ENCODE measurements at places on chromosomes 7 and 10.

- DNase-seq, result no peak
These were observed 294.4 kb upstream of the MYO3A start for GRCh38 chr10:25639646-25640045.

DNA sequence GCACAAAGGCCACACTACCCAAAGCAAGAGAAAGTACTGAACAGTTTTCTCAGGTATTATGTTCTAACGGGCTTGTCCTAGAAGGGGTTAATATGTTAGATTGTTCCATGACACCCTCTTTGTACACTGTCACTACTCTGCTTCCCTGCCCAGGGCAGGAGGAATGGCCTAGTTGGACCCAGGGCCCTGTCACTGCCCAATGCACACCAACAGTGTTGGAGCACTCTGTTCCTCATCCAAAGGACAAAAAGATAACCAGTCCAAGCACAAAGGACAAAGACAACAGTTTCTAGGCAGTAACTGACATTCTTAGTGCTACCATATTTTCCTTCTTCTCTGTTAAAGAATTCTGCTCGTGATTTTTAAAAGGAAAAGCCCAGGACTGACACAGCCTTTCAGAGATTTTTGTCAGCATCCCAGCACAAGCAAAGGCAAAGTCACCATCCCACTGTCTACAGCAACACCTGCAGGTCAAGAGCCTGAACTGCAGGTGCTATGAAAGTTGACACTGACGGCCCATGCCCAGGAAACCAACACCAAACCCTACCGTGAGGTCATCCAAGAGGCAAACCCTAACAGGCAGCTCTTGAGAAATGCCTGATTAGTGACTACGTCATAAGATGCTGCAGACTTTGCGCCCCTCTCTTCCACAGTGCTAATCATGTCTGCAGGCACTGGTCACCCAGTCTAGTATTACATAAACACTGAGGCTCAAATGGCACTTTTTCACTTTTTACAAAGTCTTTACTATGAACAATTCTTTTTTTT lies 13.2 kb downstream of the NUDCD3 start:
- DNase-seq, result peak; percentile 34

- no peak for DNase-seq
These were observed 643.2 kb downstream of the PHTF2 start for GRCh38 chr7:78441737-78442136.

GRCh38 chr7:132846086-132846485 lies 235.8 kb downstream of the CHCHD3 start:
- DNase-seq, result no peak

DNA sequence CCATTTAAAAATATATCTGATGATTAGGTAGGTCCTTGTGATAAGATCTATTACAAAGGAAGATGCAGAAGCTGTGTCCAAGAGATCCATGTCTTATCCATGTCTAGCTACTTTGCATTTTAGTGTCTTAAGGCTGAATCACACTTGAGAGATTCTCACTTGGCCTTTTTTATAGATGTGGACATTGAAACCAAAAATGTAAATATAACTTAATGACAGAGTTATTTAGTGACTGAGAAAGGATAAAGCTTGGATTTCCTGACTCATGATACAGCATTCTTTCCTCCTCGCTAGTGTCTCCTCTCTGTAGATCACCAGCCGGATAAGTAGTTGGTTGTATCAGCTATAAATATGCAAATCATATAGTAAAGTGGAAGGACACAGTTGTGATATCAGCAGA lies 23.3 kb downstream of the INHBA start:
- no peak for DNase-seq

DNA sequence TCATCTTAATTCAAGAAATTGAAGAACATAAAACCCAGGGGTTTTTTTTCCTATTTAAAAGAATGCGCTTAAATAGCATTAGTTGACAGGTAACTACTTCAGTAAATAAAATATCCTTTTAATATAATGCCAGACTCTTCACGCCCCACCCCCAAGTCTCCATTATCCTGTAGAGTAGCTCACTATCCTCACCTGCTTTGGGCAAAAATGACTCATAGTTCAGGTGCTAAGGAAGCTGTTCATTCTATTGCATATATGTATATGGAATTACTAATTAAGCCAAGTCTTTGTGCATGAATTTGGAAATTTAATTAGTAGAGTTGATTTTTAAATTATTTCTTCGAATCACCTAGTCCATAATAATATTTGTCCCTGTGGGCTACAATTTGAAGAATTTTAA lies 656.8 kb upstream of the ANKRD30A start:
- no peak for DNase-seq

- DNase-seq, result no peak
These were observed 33.4 kb upstream of the HGF start for GRCh38 chr7:81803267-81803666.

- no peak for DNase-seq
These were observed 45.8 kb upstream of the PRSS58 start for GRCh38 chr7:142303650-142304049.

DNA sequence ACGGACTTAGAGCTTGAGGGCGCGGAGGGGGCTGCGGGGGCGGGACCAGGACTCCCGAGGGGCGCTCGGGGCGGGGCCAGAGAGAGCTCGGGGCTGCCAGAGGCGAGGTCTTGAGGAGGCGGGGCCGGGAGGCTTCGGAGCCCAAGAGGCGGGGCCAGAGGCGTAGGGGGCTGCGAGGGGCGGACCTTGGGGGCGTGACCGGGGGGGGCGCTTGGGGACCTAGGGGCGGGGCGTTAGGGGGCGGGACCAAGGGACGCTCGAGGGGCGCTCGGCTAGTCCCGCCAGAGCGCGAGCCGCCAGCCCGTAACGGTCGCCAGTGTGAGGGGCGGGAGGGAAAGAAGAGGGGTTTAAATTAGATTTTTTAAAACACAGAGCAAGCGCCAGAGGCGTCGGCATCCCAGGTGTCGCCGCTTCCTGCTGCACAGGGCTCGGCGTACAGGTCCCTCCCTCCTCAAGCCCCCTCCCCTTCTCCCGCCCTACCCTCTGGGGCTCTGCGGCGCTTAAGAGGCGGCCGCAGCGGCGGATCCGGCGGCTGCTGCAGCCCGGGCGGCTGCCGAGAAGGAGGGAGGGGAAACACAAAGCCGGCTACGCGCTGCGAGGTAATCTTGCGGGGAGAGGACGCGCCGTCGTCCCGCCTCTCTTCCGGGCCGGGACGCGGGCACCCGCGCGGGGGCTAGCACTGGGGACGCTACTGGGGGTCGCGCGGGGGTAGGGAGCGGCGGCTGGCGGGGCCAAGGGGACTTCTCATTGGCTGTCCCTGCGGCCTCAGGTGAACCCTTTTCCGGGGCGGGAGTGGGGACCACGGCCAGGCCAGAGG lies at the start of gene ADD3:
Gene ADD3 (plus strand): TSS at position 284 of the 817 bp plus-strand sequence. CDS start 92,670 bp downstream, outside the sequence.
- DNase-seq, result peak; percentile 97

GRCh38 chr7:101922631-101923601 lies 105.5 kb downstream of the CUX1 start:
- no peak for DNase-seq

GRCh38 chr7:78115876-78116275 lies 317.3 kb downstream of the PHTF2 start:
- DNase-seq, result no peak

DNA sequence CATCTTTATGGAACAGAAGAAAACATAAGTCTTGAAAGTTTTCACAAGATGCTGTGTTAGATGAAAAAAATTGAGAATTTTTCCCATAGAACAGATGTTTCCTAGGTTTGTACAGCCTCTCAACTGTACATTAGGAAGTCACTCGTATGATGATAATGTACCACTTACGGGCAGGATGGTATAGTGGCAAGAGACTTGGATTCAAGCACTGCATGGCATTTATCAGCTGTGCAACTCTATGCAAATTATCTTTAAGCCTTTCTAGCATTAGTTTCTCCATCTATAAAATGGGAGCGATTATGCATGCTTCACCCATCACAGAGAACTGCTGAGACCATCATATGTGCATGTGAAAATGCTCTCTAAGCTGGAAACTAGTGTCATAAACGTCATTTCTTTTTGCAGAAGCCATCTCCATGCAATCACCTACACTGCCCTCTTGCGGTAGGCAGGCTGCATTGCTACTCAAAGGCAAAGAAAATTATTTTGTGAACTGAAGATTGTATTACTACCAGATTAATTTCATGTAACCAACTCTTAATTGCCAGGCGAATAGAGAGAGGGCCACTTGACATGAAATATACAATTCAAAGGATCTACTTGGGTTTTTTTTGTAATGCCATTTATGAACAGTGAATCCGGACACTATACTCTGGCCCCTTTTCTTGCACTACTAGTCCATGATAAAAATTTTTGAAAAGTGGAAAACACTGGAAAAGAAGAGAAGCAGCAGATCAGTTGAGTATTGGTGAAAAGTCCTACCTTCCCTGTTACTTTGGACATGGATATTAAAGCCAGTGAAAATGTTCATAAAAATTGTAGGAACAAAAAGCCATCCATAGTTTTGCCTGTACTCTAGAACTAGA lies 102.3 kb downstream of the JAZF1 start:
- peak; percentile 34 for DNase-seq

GRCh38 chr10:31477584-31477983 lies 158.6 kb downstream of the ZEB1 start:
- DNase-seq, result no peak

GRCh38 chr7:9978106-9979064 lies 995.3 kb upstream of the PHF14 start:
- DNase-seq, result no peak

GRCh38 chr10:12975266-12975665 lies 26.2 kb downstream of the CCDC3 start:
- DNase-seq, result peak; percentile 79

DNA sequence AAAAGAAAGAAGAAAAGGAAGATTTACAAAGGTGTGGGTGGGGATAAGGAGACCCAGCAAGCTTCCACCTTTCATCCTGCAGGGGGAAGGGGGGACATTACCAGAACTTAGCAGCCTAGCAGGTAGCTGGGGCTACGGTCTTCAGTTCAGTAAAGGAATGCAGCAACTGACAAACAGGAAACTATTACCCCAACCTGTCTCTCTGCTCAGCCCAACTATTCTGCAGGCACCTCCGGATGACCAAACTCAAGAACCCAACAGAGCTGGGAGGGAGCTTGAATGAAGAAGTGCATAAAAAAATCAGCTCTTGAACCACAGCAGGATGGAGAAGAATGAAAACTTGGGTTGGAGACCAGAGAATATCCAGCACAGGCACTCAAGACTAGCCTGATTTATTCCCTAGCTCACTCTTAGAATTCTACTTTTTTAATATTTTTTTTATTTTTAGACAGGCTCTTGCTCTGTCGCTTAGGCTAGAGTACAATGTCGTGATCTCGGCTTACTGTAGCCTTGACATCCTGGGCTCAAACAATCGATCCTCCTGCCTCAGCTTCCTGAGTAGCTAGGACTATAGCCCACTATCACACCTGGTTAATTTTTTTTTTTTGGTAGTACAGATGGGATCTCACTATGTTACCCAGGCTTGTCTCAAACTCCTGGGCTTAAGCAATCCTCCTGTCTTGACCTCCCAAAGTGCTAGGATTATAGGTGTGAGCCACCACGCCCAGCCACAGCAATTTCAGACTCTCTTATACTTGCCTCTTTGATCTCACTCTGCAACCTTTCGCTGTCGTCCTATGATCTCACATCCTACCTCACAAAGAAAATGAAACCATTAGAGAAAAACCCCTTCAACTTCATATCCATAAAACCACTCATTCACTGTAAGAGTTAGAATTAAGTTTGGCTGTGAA lies 18.5 kb upstream of the C10orf67 start:
- no peak for DNase-seq

- DNase-seq, result no peak
These were observed 161.5 kb upstream of the AGR3 start for GRCh38 chr7:17043012-17043877.

DNA sequence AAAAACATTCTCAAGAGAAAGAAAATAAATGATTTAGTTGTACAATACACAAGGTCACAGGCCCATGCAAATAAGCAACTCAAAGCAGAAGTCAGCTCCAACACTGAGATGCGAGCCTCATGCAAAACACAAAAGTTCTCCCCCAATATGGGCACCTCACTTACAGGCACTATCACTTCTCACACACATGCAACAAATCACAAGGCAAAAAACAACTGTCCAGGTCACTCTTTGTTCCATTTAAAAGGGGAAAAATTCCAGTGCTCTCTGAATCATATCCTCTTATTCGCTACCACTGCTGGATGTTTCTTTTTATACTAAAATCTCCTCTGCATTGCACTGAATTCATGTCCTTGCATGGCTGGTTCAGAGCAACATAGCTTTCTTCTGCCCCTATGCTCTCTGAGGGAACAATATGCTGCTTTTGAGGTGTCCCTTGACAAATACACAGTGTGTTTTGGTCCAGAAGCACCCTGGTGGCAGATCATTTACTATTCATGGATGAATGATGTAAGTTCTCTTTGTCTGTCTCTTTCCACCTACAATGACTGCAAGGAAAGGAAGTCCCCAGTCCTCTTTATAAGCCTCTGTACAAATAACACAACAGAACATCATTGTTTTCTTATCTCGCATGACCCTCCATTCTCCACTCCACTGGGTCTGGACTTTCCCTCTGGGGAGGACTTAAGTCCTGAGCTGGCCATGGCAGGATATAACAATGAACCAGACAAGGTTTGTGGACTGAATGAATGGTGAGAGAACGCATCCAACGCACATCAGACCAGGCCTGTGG lies 85.4 kb upstream of the GSDME start:
- DNase-seq, result peak; percentile 82

GRCh38 chr7:150947241-150947745 lies 30.8 kb downstream of the KCNH2 start:
- DNase-seq, result no peak

- DNase-seq, result no peak
These were observed 198.6 kb upstream of the LYZL2 start for GRCh38 chr10:30828164-30828563.

- no peak for DNase-seq
These were observed 18.1 kb upstream of the PDIA4 start for GRCh38 chr7:149046416-149046815.

DNA sequence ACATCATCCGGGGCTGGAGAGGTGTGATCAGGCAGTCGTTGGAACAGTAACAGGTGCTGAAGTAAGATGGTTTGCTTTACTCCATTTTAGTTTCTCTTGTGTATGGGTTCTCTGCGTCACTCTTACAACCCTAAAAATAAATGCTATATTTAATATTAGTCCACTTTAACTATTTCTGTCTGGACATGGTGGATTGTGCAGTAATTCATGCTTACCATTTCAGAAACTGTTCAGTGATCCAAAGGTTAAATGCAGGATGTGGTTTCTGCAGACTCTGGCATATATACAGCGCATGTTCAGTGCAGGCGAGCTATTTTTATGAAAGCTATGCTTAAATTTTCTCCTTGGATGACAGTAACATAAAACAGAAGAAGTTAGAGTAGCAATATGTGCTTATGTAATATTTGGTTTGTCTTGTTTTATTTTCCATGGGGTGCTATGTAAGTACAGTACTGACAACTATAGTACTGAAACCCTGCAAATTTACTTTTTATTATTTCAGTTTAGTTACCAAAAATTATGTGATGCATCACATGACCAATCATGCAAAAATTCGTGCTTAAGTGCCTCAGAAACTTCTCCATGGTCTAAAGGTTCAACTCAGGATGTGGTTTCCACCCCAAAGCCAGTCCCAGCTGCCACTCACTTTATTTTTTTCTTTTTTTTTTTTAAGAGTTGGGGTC lies 46.6 kb upstream of the GRID1 start:
- DNase-seq, result no peak

Data from NCI-H146 (cell line).